ENCODE measurements at places on chromosomes 4 and X.
A peak's percentile ranks its signal among the peaks of the same experiment; 100 is the strongest.

- no peak for DNase-seq
Measured at GRCh38 chr4:80221161-80221560, 23.9 kb downstream of the PRDM8 start.

GRCh38 chr4:74874753-74875367, 58.1 kb upstream of the PARM1 start:
- DNase-seq, result peak; percentile 43

DNA sequence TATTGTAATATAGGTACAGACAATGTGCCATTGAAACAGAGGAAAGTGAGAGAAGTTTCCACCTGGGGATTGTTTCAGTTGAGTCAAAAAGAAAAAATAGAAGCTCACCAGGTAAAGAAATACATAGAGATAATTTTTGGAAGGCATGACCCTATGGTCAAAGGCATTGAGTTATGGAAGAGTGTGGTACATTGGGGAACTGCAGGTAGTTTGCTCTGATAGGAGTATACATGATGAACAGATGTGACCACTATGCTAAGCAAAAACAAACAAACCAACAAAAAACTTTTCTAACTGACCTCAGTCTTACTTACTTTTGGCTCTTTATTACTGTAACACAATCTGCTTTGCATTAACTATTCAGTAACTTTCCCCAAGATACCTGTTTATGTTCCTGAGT, 85.9 kb downstream of the UGT8 start:
- DNase-seq, result no peak

- no peak for DNase-seq
Measured at GRCh38 chrX:12307961-12308360, 169.7 kb downstream of the FRMPD4 start.

DNA sequence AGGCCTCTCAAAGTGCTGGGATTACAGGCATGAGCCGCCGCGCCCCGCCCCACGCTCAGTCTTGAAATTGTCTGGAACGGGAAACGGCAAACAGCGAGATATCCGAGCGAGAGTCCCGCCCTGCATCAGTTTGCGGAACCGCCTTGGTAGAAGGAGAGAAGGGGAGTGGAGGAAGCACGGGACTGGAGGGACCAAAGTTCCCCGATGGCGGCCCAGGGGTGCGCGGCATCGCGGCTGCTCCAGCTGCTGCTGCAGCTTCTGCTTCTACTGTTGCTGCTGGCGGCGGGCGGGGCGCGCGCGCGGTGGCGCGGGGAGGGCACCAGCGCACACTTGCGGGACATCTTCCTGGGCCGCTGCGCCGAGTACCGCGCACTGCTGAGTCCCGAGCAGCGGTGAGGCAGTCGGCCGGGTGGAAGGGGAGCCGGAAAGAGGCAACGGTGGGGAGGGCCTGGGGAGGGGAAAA, at the start of gene BST1:
Gene BST1, plus strand, starts transcription at position 125 of the 463 bp plus-strand sequence. Its CDS starts 80 bp downstream, at position 205.
- peak; percentile 16 for DNase-seq

DNA sequence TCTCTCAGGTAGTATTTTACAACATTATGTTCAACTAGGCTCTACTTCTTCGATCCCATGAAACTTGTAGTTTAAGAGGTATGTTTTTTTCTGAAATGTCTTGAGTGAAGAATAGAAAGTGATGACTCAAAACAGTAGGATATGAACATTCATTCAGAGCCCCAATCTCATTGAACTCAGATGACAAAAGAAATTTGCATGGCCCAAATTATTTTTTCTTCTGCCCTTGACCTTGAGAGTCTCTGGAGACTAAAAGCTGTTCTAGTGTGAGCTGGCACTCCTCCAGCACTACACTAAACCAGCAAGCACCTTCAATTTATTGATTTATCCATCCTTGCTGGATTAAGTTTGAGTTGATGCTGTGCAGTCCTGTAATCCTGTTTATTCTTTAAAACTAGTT, 4.0 kb downstream of the DCLK2 start:
- DNase-seq, result no peak

GRCh38 chr4:8646296-8647093, 53.9 kb downstream of the CPZ start:
- DNase-seq, result no peak

DNA sequence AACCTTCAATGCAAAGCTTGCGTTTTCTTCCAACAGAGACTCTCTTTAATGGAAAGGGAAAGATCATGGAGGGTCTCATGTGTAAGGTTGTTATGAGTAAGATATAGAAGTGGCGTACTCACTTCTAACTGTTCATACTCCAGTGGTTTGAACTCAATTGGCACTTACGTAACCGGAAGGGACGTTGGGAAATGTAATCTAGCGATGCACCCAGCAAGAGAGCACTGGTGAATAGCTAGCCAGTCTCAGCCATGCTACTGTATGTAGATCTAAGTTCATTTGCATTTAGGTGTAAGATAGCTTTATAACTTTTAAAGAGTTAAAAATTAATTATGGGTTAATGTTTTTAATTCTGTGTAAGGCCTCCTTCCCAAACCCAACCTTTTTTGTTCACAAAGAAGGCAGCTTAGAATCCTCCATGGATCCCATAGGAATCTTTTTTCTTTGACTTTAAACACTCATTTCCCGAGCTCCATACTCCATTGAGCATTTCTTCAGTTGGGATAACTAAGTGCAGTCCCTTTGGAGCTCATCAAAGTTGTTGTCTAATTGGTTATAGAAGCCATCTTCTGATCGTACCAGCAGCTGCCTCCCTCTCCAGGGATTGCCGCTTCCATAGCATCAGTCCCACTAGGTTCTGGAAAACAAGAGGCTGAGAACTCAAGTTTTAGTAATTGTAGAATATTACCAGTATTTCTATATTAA, 191.1 kb downstream of the RAPGEF2 start:
- DNase-seq, result no peak

GRCh38 chr4:83852085-83852451, 316.2 kb downstream of the GPAT3 start:
- peak; percentile 69 for DNase-seq

DNA sequence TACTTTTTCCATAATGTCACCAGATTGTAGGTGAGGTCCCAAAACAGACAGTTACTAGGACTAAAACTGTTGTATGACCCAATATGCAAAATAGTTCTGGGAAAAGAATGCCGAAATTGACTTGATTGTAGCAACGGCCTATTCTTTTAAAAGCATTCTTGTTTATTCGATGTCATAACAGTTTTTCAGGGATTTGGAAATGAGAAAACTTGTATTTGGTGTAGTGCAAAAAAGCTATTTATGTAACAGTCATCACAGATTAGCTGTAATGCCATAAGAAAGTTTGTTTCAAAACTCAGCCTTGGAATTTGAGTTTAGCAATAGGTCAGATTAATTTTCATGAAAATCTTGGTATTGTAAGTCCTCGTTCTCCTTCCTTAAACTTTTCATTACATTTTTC, 69.2 kb upstream of the DIAPH2 start:
- DNase-seq, result no peak

DNA sequence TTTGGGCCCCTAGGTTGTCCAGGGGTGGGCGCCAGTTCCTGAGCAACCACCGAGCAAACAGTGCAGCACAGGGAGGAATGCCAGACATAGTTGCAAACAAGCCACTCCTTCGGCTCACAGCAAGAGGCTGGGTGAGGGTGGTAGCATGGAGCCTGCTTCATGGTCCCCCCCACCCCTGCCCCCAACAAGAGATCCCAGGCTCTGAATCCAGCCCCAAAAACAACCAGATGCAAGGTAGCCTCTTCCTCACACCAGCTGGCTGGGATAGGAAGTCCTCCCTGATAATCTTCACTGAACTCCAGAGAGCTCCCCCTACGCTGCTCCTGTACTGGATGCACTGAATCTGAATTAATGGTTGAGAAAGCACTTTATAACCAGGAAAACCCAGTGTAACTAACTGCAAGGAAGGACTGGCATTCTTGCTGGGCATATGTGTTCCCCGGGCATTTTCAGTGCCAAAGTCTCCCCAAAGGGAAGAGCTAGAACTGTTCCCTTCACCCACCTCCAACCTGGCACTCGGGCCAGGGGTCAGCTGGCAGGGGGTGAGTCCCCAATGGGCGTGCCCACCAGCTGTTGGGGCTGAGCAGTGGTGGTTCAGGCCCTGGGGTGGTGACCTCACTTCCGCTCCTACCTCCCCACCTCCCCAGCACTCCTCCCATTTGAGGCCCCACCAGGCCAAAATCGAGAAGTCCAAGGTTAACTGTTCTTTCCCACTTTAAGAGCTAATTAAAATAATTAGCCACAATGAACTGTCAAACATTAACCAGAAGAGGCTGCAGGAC, 1.5 kb downstream of the ELF4 start:
- DNase-seq, result peak; percentile 56

DNA sequence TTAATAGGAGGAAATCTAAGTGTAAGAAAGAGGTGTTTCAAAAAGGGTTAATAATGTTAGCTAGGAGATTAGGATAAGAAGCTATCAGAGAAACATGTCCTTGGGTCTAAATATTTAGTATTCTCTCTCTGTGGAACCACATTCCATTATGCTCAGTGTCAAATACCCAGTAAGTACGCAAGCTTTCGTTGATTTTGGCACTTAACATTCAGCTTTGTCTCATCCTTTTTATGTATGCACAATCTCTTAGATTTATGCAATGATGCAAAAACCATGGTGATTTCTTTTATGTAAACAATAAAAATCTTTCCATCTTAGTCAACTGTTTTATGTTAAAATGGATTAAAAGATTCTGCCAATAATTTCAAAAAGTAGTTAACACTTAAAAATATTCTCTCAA, 129.2 kb downstream of the KLHL13 start:
- no peak for DNase-seq

- no peak for DNase-seq
Measured at GRCh38 chrX:8049827-8050226, 121.2 kb downstream of the VCX2 start.

- no peak for DNase-seq
Measured at GRCh38 chr4:17058536-17058915, 160.1 kb upstream of the LDB2 start.

DNA sequence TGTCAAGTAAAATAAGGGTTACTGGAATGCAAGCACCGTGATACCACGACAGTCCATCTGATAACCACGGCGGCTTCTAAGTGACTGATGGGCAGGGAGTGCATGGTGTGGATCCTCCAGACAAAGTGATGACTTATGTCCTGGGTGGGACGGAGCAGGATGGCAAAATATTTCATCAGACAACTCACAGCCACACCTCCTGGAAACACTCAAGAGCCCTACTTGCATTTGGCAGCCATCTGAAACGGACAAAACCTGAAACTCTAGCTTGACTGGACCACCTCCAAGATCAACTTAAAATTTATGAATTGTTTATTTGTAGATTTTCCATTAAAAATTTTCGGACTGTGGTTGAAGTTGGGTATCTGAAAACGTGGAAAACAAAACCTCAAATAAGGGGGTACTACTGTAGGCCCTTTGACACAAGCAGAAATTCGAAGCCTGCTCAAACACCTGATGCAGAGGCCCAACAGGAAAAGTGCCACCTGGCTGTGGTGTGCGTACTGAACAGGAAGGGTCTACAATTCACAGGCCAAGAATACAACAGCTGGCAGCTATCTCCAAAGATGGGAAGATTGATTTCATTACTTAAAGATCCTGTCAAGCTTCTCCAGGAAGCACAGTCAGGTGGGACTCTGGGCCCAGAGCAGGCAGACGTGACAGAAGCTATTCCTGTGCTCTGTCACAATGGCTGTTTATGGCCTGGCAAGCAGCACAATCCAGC, 26.0 kb downstream of the LRIT3 start:
- DNase-seq, result no peak

GRCh38 chr4:26992657-26993361, 132.2 kb downstream of the STIM2 start:
- DNase-seq, result peak; percentile 83

DNA sequence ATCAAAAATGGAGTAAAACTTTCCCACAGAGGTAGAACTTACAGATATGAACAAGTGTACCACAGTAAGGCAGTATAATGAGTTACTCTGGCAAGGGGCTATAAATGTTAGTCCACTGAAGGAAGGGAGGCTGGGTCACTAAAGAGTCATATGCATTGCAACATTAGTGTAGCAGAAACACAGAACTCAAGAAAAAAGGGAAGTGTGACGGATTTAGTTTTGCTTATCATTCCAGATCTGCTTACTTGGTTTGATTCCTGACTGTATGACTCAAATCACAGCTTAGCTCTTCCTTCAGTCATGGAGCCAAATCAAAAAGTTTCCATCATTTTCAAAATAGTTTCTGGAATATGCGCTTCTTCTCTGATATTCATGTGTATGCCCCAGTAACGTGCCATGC, 148.7 kb downstream of the FSTL5 start:
- no peak for DNase-seq

DNA sequence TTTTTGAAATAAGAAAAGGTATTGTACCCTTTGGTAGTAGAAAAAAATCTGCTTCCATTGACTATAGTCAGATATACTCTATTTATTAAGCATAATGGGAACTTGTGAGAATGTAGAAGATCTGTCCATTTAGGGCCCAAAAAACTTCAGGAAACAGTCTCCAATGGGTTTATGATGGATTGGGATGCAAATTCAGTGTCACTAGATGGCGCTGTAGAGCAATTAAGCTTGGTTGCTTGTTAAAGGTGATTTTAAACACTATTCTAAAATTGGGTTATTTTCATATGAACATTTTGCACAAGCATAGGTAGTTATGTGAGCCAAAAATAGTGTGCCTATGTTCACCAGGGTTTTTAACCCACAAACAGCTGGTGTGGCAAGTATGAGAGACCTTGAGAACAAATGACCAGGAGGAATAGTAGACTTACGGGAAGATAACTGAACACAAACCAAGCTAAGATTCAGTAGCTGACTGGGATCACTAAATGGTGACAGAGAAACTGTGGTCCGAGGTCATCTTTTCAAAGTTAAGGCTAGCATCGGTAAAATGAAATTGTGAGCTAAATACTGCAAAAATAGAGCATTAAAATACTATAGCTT, 80.3 kb upstream of the LSM6 start:
- DNase-seq, result peak; percentile 2

- no peak for DNase-seq
Measured at GRCh38 chr4:121062521-121062920, 9.8 kb downstream of the NDNF start.

- no peak for DNase-seq
Measured at GRCh38 chr4:87807402-87807801, 8.0 kb downstream of the IBSP start.

DNA sequence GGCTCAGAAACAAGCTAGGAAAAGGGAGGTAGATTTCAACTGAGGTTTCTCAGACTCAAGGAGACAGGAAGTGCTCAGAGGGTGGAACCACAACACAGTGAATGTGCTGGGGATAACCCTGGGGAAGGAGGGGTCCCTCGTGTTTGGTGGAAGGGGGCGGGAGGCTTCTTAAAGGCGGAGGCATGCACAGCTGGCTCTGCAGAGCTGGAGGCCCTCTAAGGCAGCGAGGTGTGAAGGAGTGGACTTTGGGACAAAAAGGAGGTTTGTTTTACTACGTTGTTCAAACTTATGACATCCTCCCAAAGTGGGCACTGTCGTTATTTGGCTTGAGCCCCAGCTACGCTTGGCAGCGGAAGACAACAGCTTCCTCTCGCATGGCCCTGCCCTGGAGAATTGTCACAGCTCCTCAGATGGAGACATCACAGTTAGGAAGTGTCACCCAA, 21.7 kb upstream of the MTM1 start:
- no peak for DNase-seq

GRCh38 chr4:140176735-140177134, 22.8 kb upstream of the MAML3 start:
- no peak for DNase-seq

DNA sequence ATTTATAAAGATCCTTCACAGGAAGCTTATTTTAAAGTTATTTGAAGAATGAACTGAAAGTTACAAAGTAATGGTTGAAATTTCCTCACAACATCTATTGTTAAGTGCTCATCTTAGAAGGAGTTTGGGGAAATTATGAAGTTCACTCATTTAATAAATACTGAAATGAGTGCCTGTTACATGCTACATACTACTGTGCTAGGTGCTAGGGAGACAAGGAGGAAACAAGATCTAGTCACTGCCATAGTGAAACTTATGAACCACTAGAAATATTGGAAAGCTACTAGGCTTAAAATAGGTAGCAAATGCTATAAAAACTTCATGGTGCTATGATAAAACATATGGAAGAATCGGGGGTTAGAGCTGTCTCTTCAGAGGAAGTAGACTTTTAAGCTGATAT, 97.1 kb downstream of the JADE1 start:
- DNase-seq, result no peak

All from NCI-H226 (cell line).